ENCODE measurements at places on chromosomes 11 and 22.

GRCh38 chr11:33177676-33178336 is 16.5 kb upstream of the CSTF3 start:
- no peak for DNase-seq

DNA sequence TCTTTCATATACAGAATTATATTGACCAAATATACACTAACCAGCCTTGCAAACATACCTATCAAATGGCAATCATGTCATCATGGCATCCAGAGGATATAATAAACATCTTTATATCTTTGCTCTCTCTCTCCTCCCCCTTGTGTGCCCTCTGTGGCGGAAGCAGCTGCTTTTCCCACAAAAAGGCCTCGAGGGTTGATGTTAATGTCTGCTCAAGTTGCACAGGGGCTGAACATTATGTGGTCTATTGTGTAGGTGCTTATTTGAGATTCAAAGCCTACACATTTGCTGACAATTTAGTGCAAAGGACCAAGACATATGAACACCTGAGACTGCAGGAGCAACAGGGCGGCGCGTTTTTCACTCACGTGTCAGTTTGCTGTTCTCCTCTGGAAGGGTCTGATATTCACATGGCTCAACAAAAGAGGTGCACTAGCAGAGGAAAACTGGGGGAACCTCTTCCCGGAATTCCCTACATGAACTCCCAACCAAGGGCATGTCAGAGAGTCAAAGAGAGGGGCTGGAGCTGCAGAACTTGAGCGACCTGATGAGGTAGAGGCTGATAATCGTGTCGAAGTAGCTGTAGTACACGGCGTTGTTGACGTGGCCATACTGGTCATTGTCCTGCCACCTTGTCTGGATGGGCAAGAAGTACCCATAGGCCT is 138.8 kb downstream of the RCN1 start:
- DNase-seq: no peak

DNA sequence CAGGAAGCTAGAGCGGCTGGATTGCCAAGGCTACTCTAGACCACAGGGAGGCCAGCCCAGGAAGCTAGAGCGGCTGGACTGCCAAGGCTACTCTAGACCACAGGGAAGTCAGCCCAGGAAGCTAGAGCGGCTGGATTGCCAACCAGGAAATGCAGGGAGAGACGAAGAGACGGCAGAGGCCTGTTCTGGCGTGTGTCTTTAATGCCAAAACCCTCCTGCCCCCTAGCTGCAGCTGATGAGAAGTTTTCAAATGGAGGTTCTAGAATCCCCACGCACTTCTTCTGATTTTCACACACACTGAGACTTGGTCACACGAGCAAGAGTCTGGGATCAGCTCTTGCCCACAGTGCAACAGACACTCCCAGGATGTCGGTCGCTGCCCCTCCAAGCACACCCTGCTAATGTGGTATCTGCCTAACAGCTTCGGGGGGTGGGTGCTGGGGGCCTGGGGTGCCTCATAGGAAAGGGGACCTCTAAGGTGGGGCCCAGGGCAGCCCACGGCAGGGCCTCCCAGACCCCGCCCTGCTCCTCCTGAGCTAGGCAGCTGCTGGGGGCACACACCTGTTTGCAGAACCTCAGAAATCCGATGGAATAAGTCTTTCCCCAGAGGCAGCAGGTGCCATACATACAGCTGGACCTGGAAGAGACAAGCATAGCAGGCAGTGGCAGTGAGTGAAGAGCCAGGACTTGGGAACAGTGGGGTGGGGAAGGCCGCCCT is 28.5 kb downstream of the MAFF start:
- no peak for DNase-seq

DNA sequence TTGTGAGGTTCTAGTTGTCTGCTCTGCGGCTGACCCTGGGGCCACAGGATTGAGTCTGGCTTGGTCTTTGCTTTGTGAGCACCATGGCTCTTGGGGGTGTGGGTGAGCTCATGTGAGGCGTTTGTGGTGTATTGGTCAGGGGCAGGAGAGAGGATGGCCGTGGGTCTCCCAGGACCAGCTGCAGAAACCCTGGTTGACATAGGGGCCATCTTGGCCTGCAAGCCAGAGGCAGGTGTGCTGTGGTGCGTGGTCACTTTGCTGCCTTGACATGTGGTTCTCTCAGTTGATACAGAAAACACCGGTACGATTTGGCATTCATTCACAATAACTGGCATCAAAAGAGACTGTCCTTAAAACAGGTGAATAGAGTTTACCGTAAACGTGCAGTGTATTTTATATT is 11.3 kb downstream of the PHRF1 start:
- DNase-seq: no peak

GRCh38 chr11:17256512-17256911 is 20.0 kb upstream of the NUCB2 start:
- no peak for DNase-seq

DNA sequence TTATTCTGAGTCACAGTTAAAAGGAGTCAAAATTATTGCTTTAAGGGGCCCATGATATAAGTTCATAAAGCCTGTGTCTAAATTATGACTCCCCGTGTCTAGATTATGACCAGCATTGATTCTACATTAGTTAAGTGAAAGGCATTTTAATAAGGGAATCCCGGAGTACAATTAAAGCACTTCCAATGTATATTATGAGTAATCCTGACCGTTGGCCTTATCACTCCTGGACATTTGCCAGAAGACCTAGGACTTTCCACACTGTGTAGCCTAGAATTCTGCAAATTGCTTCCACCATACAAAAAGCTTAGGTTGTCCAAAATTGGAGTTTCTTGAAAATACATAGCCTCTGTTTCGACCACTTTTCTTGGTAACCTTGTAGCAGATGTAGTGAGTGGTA is 1292.6 kb downstream of the LRRC4C start:
- DNase-seq: no peak
